ENCODE measurements at places on chromosomes 5 and 9.
A peak's percentile ranks its signal among the peaks of the same experiment; 100 is the strongest.

DNA sequence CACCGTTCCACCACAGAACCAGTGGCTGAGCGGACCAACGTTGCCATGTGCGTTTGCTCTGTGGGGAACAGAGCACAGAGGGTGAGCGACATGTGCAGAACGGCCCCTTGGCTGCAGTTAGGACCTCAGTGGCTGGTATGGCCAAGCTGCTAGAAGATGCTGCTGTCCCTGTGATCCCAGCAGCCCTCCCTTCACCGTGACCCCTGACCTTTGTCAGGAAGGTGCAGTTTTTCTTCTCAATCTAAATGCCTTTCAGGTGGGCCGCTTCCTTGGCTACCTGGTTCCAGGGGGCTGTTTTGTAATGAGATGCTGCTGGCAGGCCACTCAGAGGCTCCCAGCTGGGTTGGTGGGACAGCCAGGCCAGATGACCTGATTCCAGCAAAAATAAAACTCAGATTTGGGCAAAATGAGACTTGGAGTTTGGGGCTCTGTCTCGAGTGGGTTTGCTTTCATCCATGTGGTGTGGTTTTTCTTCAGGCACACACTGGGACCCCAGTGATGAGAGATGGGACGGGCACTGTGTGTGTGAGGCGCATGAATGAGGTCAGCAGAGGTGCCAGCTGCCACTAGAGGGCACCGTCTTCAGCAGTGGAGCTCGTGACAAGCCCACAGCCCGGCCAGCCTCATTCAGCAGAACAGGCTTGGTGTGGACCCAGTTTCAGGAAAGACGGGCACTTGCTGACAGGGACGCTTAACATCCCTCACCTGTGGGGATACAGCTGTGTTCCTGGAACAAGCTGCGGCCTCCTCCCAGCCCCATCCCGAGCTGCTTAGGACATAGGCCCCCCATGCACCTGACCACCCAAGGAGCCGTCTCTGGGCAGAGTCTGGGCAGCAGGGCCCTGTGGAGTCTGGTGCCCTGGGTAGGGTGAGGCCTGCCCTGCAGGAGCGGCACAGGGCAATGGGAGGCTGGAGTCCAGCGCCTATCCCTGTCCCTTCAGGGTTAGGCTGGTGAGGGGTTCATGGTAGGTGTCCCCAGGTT is 4.1 kb downstream of the MRPS2 start:
- peak; percentile 46 for DNase-seq

DNA sequence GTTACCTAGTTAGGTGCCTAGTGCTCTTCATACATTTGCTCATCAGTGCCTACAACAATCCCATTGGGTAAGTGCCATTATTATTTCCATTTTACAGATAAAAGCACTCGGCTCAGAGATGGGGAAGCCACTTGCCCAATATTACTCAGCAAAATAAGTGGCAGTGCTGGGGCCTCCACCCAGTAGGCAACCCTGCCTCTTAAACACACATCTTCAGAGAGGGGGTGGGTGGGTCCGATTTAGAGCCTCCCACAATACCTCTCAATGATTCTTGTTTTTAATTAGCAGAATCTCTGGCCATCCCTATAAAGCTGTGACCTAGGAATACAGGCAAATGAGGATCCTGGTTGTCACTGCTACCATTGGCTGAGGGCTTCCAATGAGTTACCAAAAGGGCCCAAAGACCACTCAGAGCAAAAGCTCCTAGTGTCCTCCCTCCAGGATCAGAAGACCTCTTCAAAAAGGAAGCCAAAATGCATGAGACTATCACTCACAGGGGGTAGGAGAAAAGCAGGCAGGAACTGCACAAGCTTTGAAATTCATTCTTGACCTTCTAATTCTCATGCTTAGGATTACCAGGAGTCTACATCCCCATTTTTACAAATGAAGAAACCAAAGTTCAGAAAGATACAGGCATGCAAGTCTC is 36.1 kb upstream of the UBE2D2 start:
- no peak for DNase-seq

DNA sequence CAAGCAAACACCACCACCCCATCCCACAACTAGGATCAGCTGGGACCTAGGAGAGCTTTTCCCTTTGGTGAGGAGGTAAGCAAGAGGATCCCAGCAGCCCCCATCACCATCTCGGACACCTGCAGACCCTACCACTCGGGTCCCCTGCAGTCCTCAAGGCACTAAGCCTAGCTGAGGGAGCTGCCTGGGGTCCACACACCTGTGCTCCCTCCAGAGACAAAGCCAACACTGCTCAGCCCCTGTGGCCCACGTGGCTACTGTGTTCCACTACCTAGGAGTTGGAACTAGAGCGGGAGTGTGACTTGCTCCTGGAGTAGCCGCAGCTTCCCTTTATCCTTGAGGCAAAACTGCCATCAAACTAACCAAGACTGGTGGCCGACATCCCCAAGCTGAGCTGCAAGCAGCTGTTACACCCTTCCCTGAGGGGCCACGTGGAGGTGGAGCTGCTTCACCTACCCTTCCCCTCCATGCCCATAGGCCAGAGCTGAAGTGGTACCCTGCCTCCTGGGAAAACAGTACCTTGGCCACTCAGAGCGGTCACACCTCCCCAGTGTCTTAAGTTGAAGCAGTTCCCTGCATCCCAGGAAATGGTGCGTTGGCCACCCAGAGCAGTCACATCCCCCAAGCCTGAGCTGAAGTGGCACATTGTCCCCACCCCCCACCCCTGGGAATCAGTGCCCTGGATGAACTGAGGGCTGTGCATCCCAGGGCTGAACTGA is 205.5 kb downstream of the CACNA1B start:
- no peak for DNase-seq

DNA sequence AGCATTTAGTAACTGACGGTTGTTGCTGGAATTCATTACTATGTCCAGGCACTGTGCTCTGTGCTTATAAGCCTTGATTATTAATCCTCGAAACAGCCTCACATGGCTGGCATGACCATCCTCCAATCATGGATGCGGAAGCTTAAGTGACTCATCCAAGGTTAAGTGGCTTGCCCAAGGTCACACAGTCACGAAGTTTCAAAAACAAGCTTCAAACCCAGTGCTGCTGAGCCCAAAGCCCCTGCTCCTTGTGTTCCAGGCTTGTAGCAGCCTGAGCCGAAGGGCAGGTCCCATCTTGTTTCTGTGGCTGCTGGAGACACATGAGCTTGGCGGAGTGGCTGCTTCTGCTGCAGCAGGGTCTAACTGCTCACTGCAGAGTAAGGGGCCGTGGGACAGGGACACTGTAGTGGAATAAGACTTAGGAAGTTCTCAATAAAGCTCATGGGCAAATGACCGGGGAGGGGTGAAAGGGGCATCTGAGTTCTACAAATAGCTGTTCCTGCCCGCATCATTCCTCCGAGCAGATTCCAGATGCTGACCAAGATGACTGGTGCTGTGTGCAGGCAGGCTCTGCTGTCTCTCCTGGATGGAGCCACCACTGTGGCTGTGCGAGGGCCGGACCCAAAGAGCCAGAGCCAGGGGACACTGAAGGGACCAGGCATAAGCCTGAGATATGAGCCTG is 32.4 kb downstream of the WHRN start:
- DNase-seq: peak; percentile 49

DNA sequence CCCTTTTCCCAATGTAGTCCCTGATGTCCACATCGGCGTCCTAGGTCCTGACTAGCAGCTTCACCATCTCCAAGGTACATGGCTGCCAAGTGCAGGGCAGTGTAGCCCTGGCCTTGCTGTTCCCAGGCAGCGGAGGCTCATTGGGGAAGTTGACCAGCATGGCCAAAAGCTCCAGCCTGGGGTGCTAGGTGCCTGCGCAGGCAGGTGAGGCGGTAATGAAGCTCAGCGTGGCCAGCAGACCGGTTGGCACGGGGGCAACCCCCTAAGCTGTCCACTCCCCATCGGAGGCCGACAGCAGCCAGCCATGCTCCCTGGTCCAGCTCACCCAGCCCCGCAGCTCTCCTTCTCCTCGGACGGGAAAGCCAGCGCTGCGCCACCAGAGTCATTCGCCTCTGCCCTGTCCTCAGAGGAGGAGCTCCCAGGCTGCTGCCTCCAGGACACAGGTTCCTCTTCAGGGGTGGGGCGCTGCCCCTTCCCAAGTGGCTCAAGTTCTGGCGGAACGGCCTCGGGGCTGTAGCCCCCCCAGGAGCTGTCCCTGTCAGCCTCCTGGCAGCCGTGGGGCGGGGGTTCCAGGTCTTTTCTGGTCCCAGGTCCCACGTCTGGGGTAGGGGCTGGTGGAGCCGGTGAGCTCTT is 1218.2 kb downstream of the FOXD4L5 start:
- no peak for DNase-seq
